ENCODE measurements at places on chromosomes 6 and 20. TPM values are rescaled to one million over a fixed set of nuclear protein-coding genes. Genes with fewer than 3 reads are reported as not detected.
A peak's percentile ranks its signal among the peaks of the same experiment; 100 is the strongest.

The PDE7B gene
- not detected for polyA plus RNA-seq

The CNBD2 gene
- polyA plus RNA-seq: not detected

The TNFAIP3 gene
- polyA plus RNA-seq: 3.3 TPM

The PSMB8 gene
- 27.6 TPM for polyA plus RNA-seq

The LY6G6C gene
- 0.23 TPM for polyA plus RNA-seq

The SLC25A27 gene
- polyA plus RNA-seq: 8.5 TPM

The ZKSCAN3 gene
- polyA plus RNA-seq: 3.0 TPM

GRCh38 chr20:8375898-8376297, 243.8 kb downstream of the PLCB1 start:
- no peak for DNase-seq

DNA sequence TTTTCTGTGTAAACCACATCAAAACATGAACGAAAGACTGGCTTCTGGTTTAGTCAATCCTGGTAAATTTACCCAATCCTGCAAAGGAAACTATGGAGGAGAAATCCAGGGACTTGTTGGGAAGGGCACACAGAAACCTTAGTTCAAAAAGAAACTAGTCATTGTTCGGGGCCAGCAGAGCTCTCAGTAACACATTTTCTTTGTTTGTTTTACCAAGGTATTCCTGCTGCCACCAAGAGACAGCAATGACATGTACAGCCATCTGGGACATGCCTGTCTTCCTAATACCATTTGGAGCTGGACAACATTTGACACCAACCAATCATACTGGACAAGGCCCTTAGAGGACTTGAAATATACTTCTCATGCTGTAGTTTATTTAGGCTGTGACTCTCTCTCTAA, 8.3 kb downstream of the OARD1 start:
- no peak for DNase-seq

DNA sequence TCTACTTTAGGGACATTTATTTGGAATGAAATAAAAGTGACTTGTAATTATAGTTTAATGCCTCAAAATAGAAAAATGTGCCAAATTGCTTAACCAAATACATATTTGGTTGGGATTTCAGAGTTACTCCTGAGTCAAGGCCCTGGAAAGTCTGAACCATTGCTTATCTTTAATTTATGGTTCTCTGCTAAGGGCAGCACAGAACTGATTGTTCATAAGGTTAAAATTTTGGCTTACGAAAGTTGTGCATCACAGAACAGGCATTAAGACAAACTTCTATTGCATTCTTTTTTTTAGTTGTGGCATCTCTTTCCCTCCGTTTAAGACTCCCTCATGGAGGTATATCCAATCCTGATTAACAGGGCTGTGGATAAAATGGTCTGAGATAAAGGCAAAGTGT, 92.2 kb upstream of the TENT5A start:
- DNase-seq: no peak

DNA sequence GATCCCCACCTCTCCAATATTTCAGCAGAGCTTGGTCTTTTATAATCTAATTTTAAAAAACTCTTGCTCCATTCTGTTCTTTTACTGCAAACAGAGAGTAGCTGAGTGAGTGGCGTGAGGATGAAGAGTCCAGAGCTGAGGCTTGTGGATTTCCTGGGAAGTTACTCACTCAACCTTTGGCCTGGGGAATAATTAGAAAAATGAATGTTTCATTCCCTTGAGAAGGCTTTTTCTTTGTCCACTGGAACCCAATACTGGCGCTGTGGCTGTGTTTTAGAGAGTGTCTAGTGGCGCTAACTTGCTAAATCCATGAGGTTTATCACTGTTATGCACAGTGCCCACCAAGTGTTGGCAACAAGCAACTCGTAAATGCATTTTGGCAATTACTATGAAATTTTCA, 251.5 kb downstream of the HIVEP2 start:
- DNase-seq: no peak

DNA sequence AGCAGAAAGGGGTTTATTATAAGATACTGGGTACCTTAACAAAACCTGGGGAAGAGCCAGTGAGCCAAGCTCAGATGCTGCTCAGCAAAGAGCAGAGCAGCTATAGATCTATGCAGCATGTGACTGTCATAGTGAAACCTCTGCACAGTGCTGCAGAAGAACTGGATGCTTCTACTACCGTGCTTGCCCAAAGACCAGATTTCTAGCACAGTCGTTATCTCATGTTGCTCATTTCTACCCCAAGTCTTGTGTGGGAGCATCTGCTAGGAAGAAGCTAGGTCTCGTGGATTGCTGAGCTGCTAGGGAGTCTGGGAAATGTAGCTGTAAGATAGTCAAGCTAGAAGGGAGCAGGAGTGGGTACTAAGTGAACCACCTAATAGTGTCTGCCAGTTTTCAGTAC, 31.7 kb upstream of the GNRH2 start:
- DNase-seq: no peak

DNA sequence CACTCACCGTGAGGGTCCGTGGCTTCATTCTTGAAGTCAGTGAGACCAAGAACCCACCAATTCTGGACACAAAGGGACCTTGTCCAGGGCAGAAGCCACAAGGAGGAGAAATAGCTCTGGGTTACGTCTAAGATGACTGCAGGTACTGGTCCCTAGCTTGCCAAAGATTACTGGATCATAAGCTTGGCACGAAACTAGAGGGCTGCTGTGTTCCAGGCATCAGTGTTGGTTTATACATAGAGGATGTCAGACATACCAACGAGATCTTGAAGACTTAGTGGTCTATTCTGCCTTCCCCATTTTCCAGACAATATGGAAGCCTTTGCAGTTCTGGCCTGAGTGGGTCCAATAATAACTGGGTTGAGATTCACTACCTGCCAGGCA, 175.7 kb downstream of the TBX18 start:
- no peak for DNase-seq

DNA sequence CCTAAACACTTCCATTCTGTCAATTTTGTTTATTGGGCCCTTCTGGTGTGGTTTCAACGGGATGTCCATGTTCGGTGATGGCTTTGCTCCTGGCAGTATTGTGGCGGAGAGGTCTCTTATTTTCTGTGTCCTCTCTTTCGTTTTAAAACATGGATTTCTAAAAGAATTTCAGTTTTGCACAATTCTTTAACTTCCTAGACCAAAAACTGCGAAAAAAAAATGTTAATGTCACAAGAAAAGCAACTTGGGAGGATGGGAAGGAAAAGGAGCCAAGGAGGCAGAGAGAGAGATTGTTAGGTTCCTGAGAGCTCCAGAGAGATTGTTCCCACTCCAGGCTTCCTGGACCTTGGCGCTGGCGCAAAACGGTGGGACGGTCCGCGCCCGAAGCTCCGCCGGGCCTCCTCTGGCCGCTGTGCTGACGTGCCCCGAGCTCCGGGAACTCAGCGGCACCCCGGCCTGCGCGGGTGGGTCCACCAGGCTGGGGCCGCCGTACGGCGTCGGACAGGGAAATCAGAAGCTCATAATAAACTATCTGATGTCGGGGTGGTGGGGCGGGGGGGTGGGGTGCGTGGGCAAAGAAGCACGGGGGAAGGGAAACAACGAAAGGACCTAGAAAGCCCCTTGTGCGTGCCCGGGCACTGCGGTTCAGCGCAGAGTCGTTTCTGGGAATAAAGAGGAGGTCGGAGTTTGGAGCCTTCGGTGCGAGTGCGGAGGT, 951 bp upstream of the OLIG3 start:
- DNase-seq: peak; percentile 53

DNA sequence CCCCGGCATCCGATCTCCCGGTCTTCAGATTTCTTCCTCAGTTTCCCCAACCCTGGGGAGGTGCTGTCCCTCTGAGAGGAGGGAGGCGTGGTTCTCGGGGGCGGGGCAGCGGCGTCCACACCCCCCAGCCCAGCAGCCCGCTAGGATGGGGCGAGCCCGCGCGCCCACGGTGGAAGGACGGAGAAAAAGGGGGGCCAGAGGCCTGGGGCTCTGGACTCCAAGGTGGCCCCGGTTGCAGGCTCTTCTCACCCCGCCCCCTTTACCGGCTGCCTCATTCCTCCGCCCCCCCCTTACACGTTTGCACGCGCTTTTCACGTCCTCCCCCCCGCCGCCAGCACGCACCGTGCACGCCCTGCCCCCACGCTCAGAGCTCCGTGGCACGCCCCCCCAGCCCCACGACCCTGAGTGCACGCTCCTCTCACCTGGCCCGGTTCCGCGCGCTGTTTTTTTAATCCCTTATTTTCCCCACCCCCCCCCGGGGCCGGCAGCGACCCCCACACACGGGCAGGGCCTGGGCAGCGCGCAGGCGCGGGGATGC, 402 bp downstream of the ZBTB12 start:
- peak; percentile 63 for DNase-seq

DNA sequence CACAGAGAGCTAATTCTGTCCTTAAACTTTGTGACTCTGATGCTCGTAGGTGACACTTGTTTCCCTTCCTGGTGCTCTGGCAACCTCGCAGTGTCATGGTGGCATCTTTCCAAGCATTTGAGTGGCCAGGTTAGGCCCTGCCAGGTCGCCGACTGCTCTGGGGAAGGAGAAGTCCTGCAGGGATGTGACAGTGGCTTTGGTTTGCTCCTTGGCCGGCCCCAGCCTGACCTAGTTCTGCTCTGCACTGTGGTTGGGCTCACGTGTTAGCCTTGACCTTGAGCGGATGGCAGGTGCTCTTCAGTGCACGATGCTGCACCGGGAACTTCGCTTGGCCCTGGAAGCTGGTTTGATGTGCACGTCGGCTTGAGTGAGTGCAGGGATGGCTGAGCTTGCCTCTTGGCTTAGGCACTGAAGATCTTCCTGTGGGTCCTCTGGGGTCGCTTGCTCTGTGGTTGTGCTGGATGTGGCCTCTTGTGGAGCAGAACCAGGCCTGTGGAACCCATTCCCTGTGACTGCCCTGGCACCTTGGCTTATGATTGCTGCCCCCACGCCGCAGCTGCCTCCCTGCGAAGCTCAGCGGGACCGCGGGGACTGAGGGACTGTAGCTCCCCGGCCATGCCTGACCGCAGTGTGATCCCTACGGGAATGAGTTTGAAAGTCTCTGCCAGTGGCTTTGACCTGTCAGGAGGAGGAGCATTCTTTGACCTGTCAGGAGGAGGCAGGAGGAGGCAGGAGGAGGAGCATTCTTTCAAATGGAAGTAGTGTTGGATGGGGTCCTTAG, 8.7 kb downstream of the OSBPL2 start:
- DNase-seq: no peak

- no peak for DNase-seq
These were observed 26.4 kb downstream of the ARMC2 start for GRCh38 chr6:108874470-108875160.
